ENCODE measurements at places on chromosomes 4 and X.
A peak's percentile ranks its signal among the peaks of the same experiment; 100 is the strongest.

DNA sequence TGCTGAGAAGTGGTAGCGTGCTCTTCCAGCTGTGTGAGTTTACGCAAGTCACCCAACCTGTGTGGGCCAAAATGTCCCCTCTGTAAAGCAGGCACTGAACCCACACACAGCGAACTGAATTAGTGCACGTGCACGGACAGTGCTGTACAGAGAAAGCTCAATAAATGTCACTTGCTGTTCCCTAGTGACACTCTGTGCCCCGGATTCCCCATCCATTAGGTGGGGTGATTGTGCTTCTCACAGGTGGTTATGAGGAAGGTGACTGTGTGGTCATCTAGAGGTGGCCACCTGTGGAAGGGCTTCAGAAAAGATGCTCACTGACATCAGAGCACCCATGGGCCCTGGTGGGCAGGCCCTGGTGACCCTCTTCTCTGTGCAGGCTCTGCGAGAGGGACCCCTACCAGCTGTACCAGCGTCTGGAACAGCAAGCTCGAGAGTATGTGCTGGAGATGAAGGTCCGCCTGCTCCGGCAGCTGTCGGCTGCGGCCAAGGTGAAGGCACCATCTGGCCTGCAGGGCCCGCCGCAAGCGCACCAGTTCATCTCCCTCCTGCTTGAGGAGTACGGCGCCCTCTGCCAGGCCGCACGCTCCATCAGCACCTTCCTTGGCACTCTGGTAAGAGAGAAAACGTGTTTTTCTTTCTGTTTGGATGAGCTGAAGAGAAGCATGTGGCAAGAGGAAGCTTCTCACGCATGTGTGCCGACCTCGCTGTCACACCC is 94.3 kb downstream of the FAM193A start:
- no peak for DNase-seq

- DNase-seq, result no peak
Measured at GRCh38 chr4:108431986-108432385, 188.4 kb upstream of the RPL34 start.

GRCh38 chr4:14871676-14872430 is 130.4 kb upstream of the CPEB2 start:
- no peak for DNase-seq

DNA sequence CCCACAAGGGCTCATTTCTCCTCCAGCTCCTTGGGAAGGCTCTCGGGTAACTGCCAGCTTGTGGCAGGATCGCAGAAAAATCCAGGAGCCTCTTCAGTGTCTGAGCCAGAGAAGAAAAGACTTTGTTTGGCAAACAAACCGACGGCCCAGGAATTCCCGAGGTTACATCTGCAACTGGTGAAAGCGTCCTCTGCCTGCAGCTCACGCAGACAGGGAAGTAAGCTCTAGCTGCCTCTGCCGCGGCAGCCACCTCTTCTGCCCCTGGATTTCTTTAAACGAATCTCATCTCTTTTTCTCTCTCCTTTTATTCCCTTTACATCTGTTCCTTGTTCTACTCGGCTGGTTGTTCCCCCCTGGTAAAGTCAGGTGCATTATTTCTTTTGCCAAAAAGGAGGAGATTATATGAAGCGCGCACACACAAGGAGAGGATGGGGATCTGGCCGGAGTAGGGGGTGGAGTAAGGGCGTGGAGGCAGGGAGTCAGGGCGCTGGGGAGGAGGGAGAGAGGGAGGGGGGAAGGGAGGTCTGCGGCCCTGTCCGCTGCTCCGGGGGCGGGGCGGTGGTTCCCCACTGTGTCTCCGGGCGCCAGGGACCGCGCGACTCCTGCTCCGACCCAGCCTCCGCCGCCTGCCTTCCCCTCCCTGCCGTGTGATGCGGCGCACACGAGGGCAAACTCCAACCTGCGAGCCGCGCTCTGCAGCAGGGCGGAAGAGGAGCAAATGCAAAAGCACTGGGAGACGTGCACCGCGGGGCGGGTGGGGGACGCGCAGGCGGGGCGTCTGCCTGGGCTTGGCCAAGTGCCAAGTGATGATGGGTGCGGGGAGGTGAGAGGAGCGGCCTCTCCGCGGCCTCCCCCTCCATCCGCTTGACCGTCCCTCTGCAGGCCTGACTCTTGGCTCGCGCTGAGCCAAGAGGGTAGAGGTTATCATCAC is at the start of gene DCHS2:
Gene DCHS2 (minus strand): TSS at position 459 of the 931 bp plus-strand sequence. CDS start 444 bp downstream, at position 15.
- DNase-seq, result peak; percentile 19

- DNase-seq, result no peak
Measured at GRCh38 chrX:57177070-57177469, 39.9 kb upstream of the SPIN2A start.

- DNase-seq, result no peak
Measured at GRCh38 chr4:102537269-102537668, 36.1 kb downstream of the NFKB1 start.

DNA sequence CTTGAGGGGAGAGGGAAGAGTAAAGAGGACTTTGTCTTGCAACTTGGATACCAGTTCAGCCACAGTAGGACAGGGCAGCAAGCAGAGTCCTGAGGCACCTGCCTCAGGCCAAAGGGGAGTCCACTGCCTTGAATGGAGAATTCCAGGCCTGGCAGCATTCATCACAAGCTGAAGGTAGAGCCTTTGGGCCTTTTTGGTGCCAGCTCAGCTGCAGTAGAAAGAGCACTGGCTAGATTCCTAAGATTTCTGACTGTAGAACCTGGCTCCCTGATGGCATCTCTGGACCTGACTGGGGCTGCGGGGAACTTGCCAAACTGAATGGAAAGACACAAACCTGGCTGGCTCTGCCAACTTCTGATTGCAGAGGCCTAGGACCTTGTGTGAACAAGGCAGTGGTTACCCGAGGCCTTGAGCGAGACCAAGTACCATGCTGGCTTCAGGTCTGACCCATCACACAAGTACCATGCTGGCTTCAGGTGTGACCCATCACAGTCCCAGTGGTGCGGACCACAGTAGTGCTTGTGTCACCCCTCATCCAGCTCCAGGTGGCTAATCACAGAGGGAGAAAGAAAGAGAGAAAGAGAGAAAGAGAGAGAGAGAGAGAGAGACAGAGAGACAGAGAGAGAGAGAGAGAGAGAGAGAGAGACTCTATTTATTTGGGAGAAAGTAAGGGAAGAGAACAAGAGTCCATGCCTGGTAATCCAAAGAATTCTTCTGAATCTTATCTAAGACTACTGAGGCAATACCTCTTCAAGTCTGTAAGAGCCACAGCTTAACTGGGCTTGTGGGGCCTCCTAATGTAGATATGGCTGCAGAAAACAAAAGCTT is 137.6 kb upstream of the SPIN4 start:
- DNase-seq, result no peak

GRCh38 chrX:44903830-44904530 is 31.0 kb downstream of the KDM6A start:
- DNase-seq, result no peak

DNA sequence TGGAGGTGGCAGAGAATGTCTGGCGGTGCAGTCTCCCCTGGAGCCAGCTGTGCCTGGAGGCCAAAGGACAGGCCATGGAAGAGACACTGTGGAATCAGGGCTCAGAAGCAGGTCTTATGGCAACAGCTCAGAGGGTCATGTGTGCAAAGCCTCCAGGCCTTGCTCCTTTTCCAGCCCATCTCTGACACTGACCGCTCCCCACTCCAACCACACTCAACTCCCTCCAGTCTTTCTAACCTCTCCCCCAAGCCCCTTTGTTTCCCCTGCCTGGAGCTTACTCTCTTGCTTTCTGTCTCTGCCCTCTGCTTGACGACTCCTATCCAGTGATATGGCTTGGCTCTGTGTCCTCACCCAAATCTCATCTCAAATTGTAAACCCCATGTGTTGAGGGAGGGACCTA is 34.2 kb upstream of the CRMP1 start:
- no peak for DNase-seq

DNA sequence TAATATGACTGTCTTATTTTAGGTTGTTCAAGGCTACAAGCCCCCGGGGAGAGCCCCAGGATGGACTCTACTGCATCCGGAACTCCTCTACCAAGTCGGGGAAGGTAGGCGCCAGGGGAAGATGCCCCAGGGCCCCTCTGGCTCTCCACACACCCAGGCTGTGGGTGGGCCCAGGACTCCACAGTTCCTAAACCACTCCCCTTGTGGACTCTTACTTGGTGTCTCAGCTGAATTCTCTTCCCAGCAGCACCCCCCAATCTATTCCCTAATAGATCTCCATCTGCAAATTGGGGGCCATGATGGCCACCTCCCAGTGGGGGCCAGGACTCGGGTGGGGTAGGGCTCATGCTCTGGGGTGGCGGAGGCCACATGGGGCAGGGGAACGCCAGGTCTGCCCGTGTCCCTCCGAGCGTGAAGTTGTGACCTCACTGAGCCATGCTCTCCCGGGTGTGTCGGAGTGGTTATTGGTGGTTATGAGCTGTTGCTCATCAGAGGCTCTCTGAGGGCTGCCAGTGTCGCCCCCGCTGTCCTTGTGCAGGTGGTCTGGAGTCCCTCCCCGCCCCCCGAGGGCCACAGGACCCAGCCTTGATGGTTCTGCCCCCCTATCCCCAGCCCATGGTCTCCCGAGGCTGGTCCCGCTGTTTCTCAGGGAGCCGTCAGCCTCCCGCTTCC is 11.2 kb upstream of the ADD1 start:
- peak; percentile 75 for DNase-seq

- no peak for DNase-seq
Measured at GRCh38 chrX:23434356-23434884, 99.8 kb downstream of the PTCHD1 start.

- DNase-seq, result no peak
Measured at GRCh38 chr4:141721174-141721573, 84.8 kb downstream of the IL15 start.

DNA sequence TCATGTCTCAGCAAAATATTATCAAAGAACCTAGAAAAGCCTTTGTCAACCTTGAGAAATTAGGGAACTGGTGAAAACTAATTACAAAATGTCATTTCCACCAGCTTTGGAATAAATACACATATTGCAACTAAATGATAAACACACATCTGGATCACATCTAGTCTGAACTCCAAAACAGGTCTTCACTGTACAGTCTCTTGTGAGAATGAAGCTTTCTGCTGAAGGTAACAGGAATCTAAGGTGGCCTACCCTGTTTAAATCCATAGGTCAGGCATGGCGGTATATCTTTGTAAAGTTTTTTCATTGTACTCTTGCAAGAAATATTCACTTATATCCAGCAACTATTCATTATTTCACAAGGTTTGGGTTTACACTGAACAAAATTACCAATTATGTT is 1.7 kb downstream of the SH3D19 start:
- no peak for DNase-seq

GRCh38 chr4:172819353-172819752 is 349.3 kb upstream of the GALNT7 start:
- DNase-seq, result no peak

GRCh38 chr4:55498051-55498450 is 48.7 kb downstream of the CLOCK start:
- no peak for DNase-seq

- no peak for DNase-seq
Measured at GRCh38 chr4:2925496-2925895, 37.7 kb downstream of the NOP14 start.

DNA sequence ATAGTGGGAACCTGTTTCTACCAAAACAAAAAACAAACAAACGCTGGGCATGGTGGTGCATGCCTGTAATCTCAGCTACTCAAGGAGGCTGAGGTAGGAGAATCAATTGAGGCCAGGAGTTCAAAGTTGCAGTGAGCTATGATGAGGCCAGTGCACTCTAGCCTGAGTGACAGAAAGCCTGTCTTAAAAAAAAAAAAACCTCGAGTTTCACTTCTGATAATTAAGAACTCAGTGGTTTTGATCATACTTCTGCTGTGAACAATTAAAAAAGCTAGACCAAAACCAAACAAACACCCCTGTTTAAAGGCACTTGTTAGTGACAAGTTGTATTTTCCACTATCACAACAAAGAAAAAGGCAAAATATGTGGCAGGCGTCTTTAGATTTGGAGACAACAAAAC is 15.0 kb upstream of the UBE2D3 start:
- no peak for DNase-seq

- no peak for DNase-seq
Measured at GRCh38 chr4:149795256-149795655, 20.4 kb downstream of the IQCM start.

DNA sequence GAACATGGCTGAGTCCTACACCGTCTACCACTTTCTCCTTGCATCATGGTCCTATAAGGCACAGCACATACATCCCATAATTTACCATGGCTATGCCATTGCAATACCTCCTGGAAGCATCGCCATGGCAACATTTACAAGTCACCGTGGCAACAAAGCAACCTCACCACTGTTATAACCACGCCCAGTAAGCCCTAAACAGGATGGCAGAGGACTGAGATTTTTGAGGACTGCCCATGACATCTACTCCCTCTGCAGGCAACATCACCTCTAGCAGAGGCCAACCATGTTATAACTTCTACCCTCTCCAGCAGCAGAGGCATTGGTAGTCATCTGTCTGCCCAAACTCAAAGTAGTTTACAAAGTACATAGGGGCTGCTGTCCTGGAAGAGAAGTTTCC is 29.7 kb downstream of the BCOR start:
- DNase-seq, result no peak

DNA sequence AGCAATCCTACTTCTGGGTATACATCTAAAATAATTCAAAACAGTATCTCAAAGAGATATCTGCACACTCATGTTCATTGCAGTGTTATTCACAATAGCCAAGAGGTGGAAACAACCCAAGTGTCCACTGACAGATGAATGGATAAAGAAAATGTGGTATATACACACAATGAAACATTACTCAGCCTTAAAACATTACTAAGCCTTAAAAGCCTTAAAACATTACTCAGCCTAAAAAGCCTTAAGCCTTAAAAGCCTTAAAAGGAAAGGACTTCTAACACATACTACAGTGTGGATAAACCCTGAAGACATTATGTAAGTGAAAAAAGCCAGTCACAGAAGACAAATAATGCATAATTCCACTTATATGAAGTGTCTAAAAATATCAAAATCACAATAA is 40.3 kb upstream of the TFDP3 start:
- DNase-seq, result no peak

- no peak for DNase-seq
Measured at GRCh38 chr4:36640876-36641275, 359.5 kb downstream of the DTHD1 start.

DNA sequence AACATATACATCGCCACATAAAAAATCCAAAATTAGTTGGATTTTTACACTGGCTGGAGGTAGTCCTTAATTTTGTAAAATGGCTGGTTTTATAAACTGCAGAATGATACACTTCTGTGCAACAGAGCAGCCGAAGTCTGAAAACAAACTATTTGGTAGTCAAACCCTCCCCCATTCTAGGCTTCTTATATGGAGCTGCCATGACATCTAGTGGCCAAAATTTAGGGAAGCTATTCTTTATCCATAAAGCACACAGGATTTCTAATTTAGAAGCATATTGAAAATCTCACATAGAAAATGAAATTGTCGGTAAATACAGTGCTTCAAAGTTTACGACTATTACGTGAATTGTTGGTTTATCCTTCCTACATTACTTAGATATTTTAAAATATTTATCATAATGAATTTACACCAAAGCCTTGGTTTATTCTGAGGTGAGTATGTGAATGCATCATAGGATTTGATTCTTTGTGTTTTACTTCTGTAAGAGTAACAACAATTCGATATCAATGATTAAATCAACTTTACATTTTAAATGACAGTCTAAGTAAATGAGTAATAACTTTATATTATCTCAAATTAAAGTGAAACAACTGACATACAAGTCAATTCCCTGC is 113.4 kb upstream of the FAM241A start:
- no peak for DNase-seq

GRCh38 chr4:16133406-16133805 is 49.6 kb upstream of the PROM1 start:
- DNase-seq, result no peak

Data from GM12892 (cell line).